ENCODE measurements at places on chromosomes 11 and 22.
A peak's percentile ranks its signal among the peaks of the same experiment; 100 is the strongest.

DNA sequence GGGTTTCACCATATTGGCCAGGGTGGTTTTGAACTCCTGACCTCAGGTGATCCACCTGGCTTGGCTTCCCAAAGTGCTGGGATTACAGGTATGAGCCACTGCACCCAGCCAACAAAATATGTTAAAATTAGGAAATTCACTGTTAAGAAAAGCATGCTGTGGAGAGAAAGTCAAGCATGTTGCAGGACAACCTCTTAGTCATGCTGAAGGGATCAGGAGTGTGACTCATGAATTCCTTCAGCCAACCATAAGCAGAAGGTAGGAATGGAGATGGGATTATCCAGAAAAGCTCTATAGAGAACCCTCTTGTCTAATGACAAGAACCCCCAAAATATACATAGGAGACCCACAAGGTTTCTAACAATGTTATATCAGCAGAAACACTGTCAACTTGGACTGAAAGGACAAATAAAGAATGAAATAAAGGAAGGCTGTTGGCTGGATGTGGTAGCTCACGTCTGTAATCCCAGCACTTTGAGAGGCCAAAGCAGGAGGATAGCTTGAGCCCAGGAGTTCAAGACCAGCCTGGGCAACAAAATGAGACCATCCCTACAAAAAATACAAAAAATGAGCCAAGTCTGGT is 16.0 kb downstream of the MRTFA start:
- H3K27me3 ChIP-seq, result no peaks in the 10 kb centered on the region
- DNase-seq, result no peak
- H3K4me1 ChIP-seq, result no peaks in the 10 kb centered on the region
- no peak overlapping the region for H3K4me3 ChIP-seq
- H3K27ac ChIP-seq, result no peak overlapping the region

DNA sequence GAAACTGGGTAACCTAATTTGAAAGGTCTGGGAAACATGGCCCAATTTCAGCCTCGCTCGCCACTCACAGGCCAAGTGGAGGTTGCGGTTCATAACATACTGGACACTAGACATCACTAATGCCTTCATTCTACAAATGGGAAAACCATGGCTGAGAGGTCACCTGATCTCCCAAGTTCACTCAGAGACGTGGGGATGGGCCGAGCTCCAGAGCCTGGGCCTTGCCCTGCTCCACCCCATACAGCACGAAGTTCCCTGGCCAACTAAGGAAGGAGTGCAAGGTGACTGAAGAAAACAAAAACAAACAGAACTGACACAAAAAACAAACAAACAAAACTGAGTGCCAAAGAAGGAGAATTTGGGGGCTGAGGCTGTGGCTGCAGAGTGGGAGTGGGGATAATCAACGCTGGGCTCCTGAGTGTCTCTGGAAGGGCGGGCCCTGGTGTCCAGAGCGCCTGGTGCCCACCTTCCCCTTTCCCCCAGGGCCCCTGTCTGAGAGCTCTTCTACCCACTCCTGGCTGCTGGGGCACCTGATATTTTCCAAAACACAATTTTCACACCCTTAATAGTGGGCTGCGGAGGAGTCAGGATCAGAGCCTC is 46.5 kb upstream of the ADA2 start:
- no peaks in the 10 kb centered on the region for H3K27me3 ChIP-seq
- H3K4me1 ChIP-seq, result peaks cover 51% of the 10 kb centered on the region
- H3K27ac ChIP-seq, result peak overlapping the region; percentile 92
- H3K4me3 ChIP-seq, result no peak overlapping the region

- H3K4me1 ChIP-seq, result no peaks in the 10 kb centered on the region
- DNase-seq, result no peak
- no peak overlapping the region for H3K27ac ChIP-seq
- no peaks in the 10 kb centered on the region for H3K36me3 ChIP-seq
- no peak overlapping the region for H3K4me3 ChIP-seq
- no peaks in the 10 kb centered on the region for H3K27me3 ChIP-seq
Observed at GRCh38 chr11:132858223-132858622, 674.1 kb downstream of the OPCML start.

GRCh38 chr22:37519268-37520195 is at the start of gene CARD10:
TSS of gene CARD10 (minus strand) at chr22:37519415. CDS start at chr22:37519200, 215 bp downstream.
- H3K36me3 ChIP-seq, result peaks cover 13% of the 10 kb centered on the region
- peaks cover 10% of the 10 kb centered on the region for H3K27me3 ChIP-seq
- peak within 1 kb of the TSS; percentile 39 for H3K4me3 ChIP-seq
- DNase-seq, result no peak

GRCh38 chr22:41596776-41597634 is 7.4 kb upstream of the PMM1 start:
- no peak overlapping the region for H3K4me3 ChIP-seq
- H3K27ac ChIP-seq, result peak overlapping the region; percentile 21
- DNase-seq, result peak; percentile 65
- peaks cover 10% of the 10 kb centered on the region for H3K4me1 ChIP-seq
- peaks cover 26% of the 10 kb centered on the region for H3K36me3 ChIP-seq

GRCh38 chr22:48494256-48494967 is 1333.3 kb downstream of the BRD1 start:
- no peak overlapping the region for H3K4me3 ChIP-seq
- H3K27me3 ChIP-seq, result peaks cover under 1% of the 10 kb centered on the region
- peaks cover 70% of the 10 kb centered on the region for H3K4me1 ChIP-seq

- H3K4me1 ChIP-seq, result peaks cover 23% of the 10 kb centered on the region
- DNase-seq, result no peak
- no peak overlapping the region for H3K27ac ChIP-seq
- H3K27me3 ChIP-seq, result peaks cover 15% of the 10 kb centered on the region
Observed at GRCh38 chr11:76669901-76670484, 554 bp downstream of the LRRC32 start.

- DNase-seq, result no peak
- no peak overlapping the region for H3K27ac ChIP-seq
- no peaks in the 10 kb centered on the region for H3K36me3 ChIP-seq
Observed at GRCh38 chr22:49333206-49333605, 494.5 kb downstream of the BRD1 start.
